ENCODE measurements at places on chromosomes 2 and 18.

- DNase-seq = no peak
These were observed 31.3 kb downstream of the LANCL1 start for GRCh38 chr2:210445116-210445707.

GRCh38 chr18:32048507-32049091 lies 30.0 kb downstream of the RNF125 start:
- DNase-seq = no peak

GRCh38 chr2:101012706-101013181 lies 10.7 kb downstream of the RPL31 start:
- DNase-seq = no peak

DNA sequence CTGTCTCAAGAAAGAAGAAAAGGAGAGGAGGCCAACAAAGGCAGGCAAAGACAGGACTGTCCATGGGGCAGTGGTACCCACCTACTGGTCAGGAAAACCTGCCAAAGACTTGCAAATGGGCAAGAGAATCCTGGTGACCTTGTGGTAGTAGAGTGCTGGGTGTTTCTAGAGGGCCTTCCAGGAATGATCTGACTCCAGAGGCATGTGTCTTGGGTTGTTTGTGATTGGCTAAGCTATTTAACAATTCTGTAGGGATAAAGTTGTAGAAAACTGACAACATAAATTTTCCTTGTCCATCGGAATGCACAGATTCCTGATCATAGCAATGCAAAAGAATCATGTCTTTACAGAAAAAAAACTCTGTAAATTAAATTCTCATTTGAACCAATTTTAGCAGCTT lies 68.5 kb upstream of the ZNF532 start:
- DNase-seq = no peak

- DNase-seq = no peak
These were observed 15.3 kb upstream of the PPP4R1 start for GRCh38 chr18:9629709-9630108.

DNA sequence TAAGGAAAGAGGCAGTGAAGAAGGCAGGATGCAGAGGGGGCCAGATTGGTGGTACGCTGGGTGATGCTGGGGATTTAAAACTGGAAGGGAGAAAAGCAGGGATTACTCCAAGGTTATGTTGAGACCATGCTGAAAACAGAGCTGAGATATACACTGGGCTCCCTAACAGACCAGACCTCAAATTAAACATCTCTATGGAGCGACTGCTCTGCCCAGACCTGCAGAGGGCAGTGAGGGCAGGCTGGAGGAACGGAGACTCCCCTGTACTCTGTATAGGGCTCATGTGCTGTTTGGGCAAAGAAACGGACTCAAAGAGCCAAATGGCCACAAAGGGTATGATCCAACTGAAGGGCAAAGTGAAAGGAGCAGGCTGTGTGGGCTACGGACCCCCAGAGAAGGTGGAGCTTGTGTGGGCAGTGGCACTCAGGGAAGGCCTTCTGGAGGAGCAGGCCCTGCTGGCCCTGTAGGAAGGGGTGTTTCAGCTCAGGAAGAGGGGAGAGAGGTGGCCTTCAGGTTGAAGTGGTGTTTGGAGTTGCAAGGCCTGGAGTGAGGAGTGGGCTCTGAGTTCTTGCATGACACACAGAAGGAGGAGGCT lies 4.8 kb upstream of the CELF4 start:
- no peak for DNase-seq

DNA sequence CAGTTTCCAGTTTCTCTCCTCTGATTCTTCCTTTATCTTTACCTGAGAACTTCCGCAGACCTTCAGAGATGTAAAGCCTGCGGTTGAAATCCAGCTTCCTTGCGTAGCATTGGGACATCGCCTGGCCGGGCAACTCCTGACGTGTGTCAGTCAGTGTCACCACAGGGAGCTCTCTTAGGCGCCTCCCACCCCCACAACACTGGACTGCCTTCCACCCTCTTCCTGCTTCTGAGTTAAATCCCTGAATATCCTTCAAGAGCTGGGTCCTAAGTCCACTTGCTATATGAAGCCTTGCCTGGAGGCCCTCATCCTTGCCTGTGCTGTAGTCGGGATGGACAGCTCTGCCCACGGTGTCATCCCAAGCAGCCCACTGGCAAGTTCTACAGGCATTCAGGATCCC lies 179.4 kb downstream of the SEPTIN10 start:
- no peak for DNase-seq

GRCh38 chr2:43075811-43076585 lies 150.4 kb downstream of the ZFP36L2 start:
- no peak for DNase-seq

DNA sequence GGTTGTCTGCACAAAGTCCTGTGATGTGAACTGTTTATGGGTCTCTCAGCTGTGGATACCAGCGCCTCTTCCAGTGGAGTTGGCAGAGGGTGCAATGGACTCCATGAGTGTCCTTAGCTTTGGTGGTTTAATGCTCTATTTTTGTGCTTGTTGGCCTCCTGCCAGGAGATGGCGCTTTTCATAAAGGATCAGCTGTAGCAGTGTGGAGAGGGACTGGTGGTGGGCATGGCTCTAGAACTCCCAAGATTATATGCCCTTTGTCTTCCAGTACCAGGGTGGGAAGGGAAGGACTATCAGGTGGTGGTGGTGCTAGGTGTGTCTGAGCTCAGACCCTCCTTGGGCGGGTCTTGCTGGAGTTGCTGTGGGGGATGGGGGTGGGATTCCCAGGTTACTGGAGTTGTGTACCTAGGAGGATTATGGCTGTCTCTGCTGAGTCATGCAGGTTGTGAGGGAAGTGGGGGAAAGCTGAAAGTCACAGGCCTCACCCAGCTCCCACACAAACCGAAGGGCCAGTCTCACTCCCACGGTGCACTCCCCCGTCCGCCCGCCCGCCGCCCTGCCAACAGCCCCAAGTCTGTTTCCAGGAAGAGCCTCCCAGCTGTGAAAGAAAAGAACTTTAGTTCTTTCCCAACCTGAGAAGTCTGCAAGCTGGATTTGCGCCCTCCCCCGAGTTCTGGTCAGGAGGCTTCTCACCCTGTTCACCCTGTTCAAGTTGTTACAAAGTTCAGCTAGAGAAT lies 108.1 kb downstream of the MARCO start:
- no peak for DNase-seq

DNA sequence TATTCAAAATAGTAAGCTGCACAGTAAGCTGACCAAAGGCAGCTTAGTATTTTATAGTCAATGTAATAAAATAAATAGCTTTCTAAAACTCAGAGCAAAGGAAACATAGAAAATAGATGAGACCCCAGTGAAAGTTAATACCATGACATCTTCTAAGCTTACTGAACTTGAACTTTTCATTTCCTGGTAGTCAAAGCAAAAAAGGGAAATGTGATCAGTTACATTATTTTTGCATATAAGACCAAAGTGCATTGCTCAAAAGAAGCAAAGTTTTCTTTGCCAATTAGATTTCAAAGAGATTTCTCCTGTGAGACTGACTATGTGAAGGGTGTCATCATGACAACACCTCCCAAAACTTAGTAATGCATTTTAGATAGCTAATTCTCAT lies 70.2 kb downstream of the MYO1B start:
- DNase-seq = no peak

- DNase-seq = no peak
These were observed 2.6 kb upstream of the HNRNPLL start for GRCh38 chr2:38605298-38605830.

GRCh38 chr18:28189400-28190239 lies 12.7 kb upstream of the CDH2 start:
- no peak for DNase-seq

GRCh38 chr18:22253676-22254075 lies 84.3 kb downstream of the GATA6 start:
- no peak for DNase-seq

DNA sequence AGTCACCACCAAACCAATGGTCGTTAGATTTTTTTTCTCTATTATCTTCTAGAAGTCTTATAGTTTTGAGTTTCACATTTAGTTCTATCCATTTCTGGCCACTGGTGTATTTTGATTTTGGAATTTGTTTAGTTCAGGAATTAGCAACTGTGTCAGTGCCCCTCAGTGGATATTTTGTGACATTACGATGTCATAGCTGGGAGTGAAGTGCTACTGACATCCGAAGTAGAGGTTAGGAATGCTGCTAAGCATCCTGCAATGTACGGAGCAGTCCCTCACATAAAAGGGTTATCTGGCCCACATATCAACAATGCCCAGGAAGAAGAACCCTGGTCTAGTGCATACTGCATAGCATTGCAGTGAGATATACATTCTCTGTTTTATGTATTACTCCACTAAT lies 157.4 kb upstream of the RGPD4 start:
- no peak for DNase-seq
